ENCODE measurements at places on chromosomes 4 and X.

DNA sequence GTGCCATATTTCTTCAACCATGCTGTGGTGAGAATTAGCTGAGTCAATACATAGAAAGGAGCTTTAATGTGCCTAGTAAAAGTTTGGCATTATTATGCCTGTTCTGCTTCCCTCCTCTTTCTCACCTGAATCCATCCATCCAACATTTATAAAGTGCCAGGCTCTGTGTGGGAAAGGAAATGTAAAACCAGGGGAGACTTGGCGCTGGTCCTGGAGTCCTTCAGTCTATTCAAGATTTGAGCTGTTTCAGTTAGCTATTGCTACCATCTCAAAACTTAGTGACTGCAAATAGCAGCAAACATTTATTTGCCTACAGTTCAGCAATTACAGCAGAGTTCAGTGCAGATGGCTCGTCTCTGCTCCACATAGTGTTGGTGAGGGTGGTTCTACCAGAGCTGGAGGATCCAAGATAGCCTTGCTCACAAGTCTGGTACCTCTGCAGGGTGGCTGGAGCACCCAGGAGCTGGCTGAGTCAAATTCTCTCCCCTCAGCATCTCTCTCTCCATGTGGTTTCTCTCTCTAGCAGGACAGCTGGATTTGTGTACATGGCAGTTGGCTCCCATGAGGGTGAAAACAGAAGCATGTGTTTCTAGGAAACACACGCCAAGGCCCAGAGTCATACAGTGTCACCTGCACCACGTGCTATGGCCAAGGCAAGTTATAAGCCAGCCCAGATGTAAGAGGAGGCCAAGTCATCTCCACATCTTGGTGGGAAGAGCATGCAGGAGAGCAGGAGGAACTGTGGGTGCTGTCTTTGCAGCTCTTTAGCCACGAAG, 77.3 kb downstream of the FHDC1 start:
- no peak for DNase-seq

DNA sequence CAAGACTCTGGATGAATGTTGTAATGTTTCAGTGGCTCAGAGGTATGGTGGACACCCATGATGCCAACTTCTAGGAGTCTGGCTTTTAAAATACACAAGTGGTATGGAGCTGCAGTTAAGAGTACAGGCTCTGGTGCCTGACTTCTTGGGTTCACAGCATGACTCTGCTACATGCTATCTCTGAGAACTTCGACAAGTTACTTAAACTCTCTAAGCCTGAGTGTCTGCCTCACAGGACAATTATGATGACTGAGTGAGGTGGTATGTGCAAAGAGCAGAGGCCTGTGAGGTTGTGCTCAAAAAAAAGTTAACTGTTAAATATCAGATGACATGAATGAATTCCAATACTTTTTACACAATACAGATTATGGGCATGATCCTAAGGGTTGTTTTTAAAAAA, 90.9 kb upstream of the SRD5A3 start:
- DNase-seq = no peak

GRCh38 chr4:16294455-16294854, 68.2 kb upstream of the TAPT1 start:
- no peak for DNase-seq

DNA sequence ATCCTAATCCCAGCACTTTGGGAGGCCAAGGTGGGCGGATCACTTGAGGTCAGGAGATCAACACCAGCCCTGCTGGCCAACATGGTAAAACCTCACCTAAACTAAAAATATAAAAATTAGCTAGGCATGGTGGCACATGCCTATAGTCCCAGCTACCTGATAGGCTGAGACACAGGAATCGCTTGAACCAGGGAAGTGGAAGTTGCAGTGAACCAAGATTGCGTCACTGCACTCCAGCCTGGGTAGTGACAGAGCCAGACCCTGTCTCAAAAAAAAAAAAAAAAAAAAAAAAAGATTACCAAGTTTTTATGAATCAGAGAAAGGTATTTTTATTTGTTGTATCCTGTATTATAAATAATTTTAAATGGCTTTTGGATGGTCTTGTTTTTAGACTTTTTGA, 15.1 kb downstream of the TRAPPC11 start:
- DNase-seq = no peak
